ENCODE measurements at places on chromosomes 5 and 9. TPM values are rescaled to one million over a fixed set of nuclear protein-coding genes. Genes with fewer than 3 reads are reported as not detected.

DNA sequence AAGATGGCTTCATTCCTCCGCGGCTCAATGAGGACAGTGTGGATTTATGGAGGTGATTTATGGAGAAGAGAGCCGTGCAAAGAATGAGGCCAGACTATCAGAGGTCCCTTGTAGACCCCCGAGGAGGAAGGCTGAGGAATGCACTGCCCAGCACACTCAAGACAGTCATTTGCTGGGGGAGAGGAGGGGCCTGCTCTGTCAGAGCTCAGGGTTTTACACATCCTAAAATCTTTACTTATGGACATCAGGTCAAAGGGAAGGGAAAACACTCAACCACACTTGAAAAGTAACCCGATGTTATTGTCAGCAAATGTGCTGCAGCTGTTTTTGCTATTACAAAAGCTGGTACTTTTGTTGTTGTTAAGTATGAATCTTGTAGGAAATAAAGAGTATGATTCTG lies 289.5 kb downstream of the SLIT3 start:
- no peaks in the 10 kb centered on the region for H3K36me3 ChIP-seq
- H3K27ac ChIP-seq: no peak overlapping the region
- H3K4me1 ChIP-seq: no peaks in the 10 kb centered on the region
- DNase-seq: no peak

DNA sequence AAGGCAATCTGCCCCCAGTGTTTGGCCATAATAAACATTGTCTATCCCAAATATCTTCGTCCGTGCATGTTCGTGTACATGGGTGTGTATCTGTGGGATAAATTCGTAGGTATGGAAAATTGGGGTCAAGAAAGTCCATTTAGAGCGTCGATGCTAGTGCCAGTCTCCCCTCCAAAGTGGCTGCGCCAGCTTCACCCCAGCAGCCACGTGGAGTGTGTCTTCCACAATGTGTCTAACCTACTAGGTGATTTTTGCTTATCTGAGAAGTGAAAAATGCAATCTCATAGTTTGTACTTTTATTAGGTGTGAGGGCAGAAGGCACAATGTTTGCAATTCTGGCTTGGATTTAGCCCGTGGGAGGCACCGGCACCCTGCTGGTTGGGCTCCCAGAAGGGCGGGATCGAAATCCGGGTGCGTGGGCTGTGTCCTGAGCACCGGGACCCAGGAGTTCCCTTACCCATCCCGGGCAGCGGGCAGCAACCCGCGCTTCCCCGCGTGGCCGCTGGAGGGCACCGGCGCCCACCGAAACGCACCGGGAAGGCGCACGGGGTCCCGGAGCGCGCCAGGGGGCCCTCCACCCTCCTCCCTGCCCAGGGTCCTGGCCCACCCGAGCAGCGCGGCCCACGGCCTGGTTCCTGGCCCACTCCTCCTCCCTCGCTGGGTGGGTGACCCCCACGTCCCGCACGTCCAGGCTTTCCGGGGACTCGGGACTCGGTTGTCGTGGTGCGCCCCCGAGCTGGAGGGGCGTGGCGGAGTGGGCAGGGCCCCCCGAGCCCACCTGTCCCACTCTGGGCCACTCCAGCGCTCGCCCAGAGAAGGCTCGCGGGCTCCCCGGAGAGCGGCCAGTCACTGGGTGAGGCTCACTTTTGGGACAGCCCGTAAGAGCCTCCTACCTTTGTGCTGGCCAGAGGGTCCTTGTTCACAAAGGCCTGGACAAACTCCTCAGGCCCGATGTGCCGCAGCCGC lies 55.4 kb upstream of the RNF130 start:
- no peaks in the 10 kb centered on the region for H3K36me3 ChIP-seq
- no peaks in the 10 kb centered on the region for H3K4me1 ChIP-seq
- H3K27me3 ChIP-seq: no peaks in the 10 kb centered on the region

Gene GFI1B
- total RNA-seq: 0.41 TPM

- H3K36me3 ChIP-seq: no peaks in the 10 kb centered on the region
- H3K4me1 ChIP-seq: no peaks in the 10 kb centered on the region
- H3K4me3 ChIP-seq: no peak overlapping the region
- DNase-seq: no peak
- H3K27me3 ChIP-seq: no peaks in the 10 kb centered on the region
Measured at GRCh38 chr5:154145268-154145667, 45.3 kb upstream of the GALNT10 start.

Gene GDA
- total RNA-seq: not detected
